ENCODE measurements at places on chromosomes 2 and 18.
A peak's percentile ranks its signal among the peaks of the same experiment; 100 is the strongest.

DNA sequence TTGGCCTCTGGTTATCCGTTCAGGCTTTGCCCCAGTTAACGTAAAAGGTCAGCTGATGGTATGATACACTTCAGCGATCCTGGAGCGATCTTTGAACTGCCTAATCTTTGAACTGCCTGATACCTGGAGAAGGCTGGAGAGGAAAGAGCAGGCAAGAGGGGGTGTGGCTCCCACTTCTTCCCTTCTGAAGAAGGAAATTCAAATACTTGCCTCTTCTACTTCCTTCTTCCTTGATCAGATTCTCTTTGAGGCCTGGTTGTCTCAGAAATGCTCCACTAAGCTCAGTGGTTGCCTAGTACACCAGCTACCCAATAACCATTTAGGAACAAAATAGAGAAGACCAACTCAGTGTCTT, 619 bp downstream of the GALM start:
- no peak for DNase-seq

GRCh38 chr18:11387880-11388279, 221.5 kb upstream of the SLC35G4 start:
- peak; percentile 70 for DNase-seq

DNA sequence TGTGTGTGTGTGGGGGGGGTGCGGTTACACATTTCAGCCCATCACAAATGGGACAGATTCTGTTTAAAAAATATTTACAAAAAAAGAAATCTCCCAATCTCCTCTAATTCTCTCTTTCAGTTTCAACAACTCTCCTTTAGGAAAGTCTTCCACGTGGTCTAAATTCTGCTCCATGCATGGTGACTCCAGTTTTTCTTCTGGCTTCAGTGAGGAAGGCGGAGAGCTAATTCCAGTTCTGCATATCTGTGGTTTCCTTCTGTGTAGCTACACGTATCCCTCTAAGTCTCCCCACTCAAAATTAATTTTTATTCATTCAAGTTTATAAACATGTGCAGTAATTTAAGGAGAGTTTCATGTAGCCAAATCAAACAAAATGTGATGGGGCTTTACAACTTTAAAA, 111.6 kb downstream of the SLC4A3 start:
- DNase-seq = no peak

GRCh38 chr2:146818122-146818521, 1026.7 kb upstream of the ACVR2A start:
- DNase-seq = no peak

DNA sequence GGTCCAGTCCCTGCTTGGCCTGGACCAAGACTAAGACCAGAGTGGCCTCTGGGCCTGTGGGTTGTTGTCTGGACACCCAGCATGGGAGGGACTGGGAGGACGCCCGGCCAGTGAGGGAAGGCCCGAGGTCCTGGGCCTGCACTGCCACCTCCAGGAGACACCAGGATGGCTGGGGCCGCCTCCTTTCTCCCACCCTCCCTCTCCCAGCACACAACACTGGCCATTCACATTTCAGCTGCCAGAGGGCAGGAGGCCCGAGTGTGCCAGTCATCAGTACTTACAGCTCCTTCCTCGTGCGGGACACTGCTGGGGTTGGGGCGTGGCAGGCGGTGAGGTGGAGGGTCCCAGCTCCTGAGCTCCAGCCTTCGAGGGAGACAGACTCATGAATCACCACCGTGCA, 133.5 kb downstream of the ASB1 start:
- no peak for DNase-seq

Data from HCT116 (cell line).